Stromal cell of bone marrow (primary cell): ENCODE measurements at places on chromosomes 12 and 14.

- no peak for DNase-seq
These were observed 21.2 kb downstream of the CALCOCO1 start for GRCh38 chr12:53706080-53706479.

GRCh38 chr14:86521031-86521730 lies 991.2 kb downstream of the FLRT2 start:
- no peak for DNase-seq

- DNase-seq, result no peak
These were observed 30.8 kb upstream of the ABCC9 start for GRCh38 chr12:21972055-21972454.

DNA sequence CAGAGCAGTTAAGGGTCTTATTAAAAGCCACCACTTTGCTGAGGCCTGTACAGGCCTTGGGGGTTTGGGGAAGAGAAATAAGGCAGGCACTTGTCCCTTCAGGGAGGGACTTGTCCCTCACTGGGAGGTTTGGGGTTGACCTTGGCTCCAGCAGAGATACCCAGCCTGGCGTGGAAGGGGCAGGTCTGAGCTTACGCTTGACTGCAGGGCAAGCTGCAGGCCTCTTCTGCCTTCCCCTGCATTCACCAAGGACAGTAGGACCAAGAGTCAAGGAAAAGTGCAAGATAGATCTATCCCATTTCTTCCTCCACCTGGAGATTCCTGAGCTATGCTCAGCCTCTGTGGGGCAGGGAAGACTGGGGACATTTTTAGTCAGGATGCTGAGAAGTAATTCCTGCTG lies 154.3 kb downstream of the SMOC1 start:
- no peak for DNase-seq

DNA sequence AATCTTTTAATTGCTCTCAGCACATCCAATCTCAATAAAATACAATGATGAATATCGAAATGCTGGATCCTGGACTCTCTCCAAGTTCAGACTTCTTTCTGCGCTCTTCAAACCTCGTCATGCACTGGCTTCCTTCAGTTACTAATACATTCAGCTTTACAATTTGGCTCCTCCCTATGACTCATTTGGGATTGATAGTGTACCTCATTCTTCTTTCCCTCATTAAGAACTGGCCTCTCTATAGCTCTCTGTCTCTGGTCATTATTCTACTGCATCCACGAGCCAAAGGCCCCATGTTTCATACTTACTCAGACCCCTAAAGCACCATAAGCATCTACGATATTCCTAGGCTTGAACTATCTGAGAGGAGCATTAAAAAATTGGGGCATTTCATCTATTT lies 4.9 kb downstream of the TSPAN8 start:
- DNase-seq, result no peak

DNA sequence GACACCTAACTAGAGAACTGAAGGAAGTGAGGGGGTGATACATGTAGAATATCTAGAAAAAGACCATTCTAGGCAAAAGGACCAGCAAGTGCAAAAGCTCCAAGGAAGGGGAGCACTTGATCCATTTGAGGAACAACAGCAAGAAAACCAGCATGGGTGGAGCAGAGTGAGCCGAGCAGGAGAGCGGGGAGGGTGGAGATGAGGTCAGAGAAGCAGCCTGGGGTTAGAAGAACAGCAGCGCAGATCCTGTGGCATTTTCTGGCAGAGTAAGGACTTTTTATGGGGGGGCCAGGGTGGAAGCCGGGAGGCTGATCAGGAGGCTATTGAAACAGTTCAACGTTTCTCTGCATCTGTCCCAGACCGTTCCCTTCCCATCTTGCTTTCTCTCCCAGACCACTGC lies 24.5 kb upstream of the TMCC3 start:
- DNase-seq, result no peak

DNA sequence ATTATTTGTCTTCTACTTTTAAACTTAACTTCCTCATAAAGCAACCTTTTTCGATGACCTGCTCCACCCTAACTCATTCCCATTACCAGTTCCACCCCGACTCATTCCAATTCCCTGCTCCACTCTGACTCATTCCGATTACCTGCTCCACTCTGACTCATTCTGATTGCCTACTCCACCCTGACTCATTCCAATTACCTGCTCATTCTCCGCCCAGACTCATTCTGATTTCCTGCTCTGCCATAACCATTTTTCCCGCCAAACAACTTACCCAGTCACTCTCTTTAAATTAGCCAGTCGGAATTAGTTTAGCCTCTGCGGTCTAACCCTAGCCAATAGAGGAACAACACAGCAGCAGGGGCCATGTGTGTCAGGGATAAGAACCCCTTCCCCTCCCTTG lies 249.1 kb downstream of the DPY19L2 start:
- DNase-seq, result no peak
